ENCODE measurements at places on chromosomes 5 and 9. TPM values are rescaled to one million over a fixed set of nuclear protein-coding genes. Genes with fewer than 3 reads are reported as not detected.

- H3K27ac ChIP-seq: no peak overlapping the region
- H3K27me3 ChIP-seq: peaks cover 9% of the 10 kb centered on the region
- H3K4me1 ChIP-seq: peaks cover 12% of the 10 kb centered on the region
- H3K4me3 ChIP-seq: no peak overlapping the region
- no peaks in the 10 kb centered on the region for H3K36me3 ChIP-seq
Measured at GRCh38 chr5:35316611-35317274, 86.5 kb upstream of the PRLR start.

DNA sequence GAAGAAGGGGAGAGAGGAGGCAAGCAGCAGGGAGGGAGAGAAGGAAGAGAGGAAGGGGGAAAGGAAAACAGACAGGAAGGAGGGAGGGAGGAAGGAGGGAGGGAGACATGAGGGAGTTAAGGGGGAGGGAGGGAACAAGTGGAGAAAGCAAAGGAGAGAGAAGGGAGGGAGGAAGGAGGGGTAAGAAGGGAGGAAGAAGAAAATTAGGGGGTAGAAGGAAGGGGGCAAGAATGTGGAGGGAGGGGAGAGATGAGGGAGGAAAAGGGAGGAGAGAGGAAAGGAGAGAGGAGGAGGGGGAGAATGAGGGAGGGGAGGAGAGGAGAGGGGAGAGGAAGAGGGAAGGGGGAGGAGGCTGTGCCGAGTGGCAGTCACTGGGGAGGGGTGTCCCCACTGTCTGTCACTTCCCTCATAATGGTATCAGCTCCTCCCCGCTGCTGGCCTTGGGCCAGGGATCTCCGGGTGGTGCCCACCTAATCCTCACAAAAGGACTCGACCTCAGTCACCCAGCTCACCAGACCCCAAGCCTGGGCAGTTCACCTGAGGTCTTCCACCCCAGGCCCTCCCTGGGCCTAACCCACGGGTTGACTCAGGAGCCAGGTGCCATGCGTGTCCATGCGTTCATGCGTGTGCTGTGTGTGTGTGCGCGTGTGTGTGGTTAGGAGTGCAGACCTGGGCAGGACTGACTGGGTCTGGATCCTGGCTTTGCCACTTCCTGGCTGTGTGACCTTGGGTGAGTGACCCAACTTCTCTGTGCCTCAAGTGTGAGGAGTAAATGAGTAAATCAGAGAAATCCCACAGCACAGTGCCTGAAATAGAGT is 18.1 kb downstream of the C9orf50 start:
- no peaks in the 10 kb centered on the region for H3K27me3 ChIP-seq
- peaks cover 9% of the 10 kb centered on the region for H3K4me1 ChIP-seq

DNA sequence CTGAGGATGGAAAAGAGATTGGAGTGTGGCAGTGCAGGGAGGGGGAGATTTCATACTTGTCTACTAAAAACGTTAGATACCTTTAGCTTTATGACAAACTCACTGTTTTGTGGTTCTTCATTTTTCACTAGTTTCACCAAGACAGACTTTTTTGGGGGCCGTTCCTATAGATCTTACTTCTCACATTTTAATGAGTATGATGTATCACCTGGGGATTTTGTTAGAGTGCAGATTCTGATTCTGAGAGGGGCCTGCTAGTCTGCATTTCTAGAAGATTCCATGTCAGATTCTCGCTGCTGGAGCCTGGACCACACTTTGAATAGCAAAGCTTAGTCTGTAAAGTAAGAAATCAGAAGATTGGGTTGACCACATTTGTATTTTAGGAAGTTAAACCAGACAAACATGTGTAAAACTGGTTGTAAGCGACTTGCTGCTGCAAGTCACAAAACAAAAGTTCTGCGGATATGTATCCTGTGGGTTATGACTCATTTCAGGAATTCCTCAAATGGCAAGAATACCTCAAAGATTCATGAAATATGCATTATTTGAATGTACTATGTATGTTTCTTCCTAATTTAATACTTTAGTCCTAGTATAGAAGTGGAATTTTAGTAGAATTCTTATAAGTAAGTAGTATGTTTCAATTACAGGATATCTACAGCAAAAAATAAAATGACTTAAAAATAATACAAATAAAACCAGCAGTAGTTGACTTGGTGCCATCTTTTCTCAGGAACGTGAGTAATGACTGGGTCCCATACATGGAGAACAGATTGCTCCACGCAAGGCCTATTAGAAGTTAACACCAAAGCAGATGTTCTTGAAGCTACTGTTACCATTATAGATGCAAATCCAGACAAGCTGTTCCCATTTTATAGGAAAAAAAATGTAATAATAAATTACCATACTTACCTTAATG is 27.8 kb downstream of the NFIL3 start:
- H3K4me3 ChIP-seq: no peak overlapping the region
- H3K4me1 ChIP-seq: peaks cover 32% of the 10 kb centered on the region
- H3K27me3 ChIP-seq: no peaks in the 10 kb centered on the region
- no peaks in the 10 kb centered on the region for H3K36me3 ChIP-seq
- peak; percentile 87 for DNase-seq

The FNIP1 gene
- total RNA-seq: 21.6 TPM

The RNF208 gene
- total RNA-seq: not detected

All from GM23248 (cell line).